ENCODE measurements at places on chromosomes 12 and 14. TPM values are rescaled to one million over a fixed set of nuclear protein-coding genes. Genes with fewer than 3 reads are reported as not detected.
A peak's percentile ranks its signal among the peaks of the same experiment; 100 is the strongest.

The TSHR gene
- total RNA-seq: 0.63 TPM

The PARPBP gene
- 0.27 TPM for total RNA-seq

- no peaks in the 10 kb centered on the region for H3K27me3 ChIP-seq
- H3K4me1 ChIP-seq: peaks cover 13% of the 10 kb centered on the region
- no peak overlapping the region for H3K27ac ChIP-seq
- peaks cover 17% of the 10 kb centered on the region for H3K36me3 ChIP-seq
- H3K4me3 ChIP-seq: peak overlapping the region; percentile 100
- no peak for DNase-seq
Observed at GRCh38 chr12:123671876-123672275, 963 bp downstream of the TCTN2 start.

The KRT85 gene
- total RNA-seq: not detected

DNA sequence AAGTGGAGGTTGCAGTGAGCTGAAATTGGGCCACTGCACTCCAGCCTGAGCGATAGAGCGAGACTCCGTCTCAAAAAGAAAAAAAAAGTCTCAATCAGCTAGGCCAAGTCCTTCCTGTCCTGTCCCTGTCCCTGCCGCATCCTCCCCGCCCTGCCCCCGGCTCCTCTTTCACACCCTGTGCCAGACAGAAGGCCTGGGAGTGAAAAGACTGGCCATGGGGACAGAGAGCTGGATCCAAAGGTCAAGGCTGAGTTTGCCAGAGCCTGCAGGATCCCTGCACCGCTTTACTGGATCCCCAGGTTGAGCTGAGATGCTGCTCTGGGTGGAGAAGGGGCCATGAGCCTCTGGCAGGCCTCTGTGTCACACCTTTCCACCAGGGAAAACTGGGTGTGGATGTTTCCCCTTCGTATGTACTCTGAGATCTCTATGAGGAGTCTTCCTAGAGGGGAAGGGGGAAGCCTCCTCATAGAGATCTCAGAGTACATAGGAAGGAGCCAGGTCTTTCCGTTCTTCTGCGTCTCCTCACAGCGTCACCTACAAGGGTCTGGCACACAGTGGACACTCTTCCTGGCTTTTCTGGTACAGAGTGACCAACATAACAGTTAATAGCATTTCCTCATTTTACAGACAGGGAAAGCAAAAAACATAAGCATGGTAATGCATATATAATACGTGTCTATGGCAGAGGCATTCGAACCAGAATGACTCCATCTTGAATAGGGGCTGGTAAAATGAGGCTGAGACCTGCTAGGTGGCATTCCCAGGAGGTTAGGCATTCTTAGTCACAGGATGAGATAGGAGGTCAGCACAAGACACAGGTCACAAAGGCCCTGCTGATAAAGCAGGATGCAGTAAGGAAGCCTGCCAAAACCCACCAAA lies 35.1 kb downstream of the NINJ2 start:
- H3K27ac ChIP-seq: no peak overlapping the region
- H3K4me3 ChIP-seq: no peak overlapping the region
- H3K27me3 ChIP-seq: no peaks in the 10 kb centered on the region
- no peaks in the 10 kb centered on the region for H3K36me3 ChIP-seq

The REM2 gene
- total RNA-seq: not detected

- DNase-seq: no peak
- H3K4me3 ChIP-seq: no peak overlapping the region
- no peak overlapping the region for H3K27ac ChIP-seq
- no peaks in the 10 kb centered on the region for H3K36me3 ChIP-seq
- H3K27me3 ChIP-seq: no peaks in the 10 kb centered on the region
- H3K4me1 ChIP-seq: no peaks in the 10 kb centered on the region
Observed at GRCh38 chr12:27988594-27989233, 16.2 kb upstream of the PTHLH start.

DNA sequence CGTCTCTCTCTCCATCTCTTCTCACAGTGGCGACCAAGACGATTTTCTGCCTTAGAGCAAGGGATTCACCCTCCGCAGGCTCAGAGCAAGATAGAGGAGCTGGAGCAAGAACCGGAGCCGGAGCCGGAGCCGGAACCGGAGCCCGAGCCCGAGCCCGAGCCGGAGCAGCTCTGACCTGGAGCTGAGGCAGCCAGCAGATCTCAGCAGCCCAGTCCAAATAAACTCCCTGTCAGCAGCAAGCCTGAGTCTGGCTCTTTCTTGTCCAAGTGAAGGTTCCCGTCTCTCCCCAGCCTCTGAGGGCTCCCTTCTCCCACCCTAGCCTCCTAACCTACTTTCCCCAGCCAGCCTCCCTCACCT lies 5.9 kb downstream of the LAG3 start:
- H3K4me3 ChIP-seq: peak overlapping the region; percentile 76
- no peak for DNase-seq
- H3K36me3 ChIP-seq: no peaks in the 10 kb centered on the region

GRCh38 chr12:64660237-64661018 lies 50.1 kb downstream of the RASSF3 start:
- H3K4me1 ChIP-seq: peaks cover 16% of the 10 kb centered on the region
- peak overlapping the region; percentile 19 for H3K27ac ChIP-seq
- no peaks in the 10 kb centered on the region for H3K27me3 ChIP-seq
- no peaks in the 10 kb centered on the region for H3K36me3 ChIP-seq
- DNase-seq: no peak
- no peak overlapping the region for H3K4me3 ChIP-seq

The FOXG1 gene
- not detected for total RNA-seq

The KRT80 gene
- 0.21 TPM for total RNA-seq

GRCh38 chr12:4486980-4487379 lies 41.4 kb upstream of the FGF6 start:
- H3K27me3 ChIP-seq: no peaks in the 10 kb centered on the region
- no peak for DNase-seq
- H3K4me1 ChIP-seq: no peaks in the 10 kb centered on the region
- H3K36me3 ChIP-seq: peaks cover 22% of the 10 kb centered on the region

GRCh38 chr14:51269634-51270033 lies 29.6 kb downstream of the TMX1 start:
- H3K4me3 ChIP-seq: no peak overlapping the region
- H3K27me3 ChIP-seq: no peaks in the 10 kb centered on the region
- no peak overlapping the region for H3K27ac ChIP-seq
- no peaks in the 10 kb centered on the region for H3K36me3 ChIP-seq

DNA sequence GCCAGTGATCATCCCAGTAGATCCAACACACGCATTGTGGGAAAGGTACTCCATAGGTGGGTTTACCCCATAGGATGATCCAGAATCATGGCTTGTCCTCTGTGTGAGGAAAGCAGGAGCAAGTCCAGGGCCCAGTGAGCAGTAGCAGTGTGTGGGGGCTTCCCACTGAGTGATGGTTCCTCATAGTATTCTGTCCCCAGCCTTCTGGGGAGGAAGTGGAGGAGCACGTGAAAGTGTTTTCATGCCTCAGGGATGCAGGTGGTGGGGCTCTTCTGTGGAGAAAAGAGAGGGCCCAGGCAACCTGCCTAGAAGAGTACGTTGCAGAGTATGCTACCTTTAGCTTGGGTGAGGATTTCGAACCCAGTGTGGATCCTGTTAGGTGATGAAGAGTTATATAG lies 56.5 kb downstream of the SUSD6 start:
- no peaks in the 10 kb centered on the region for H3K36me3 ChIP-seq
- H3K27me3 ChIP-seq: no peaks in the 10 kb centered on the region
- no peak for DNase-seq
- H3K27ac ChIP-seq: peak overlapping the region; percentile 82
- no peak overlapping the region for H3K4me3 ChIP-seq

The IL31 gene
- total RNA-seq: not detected

The ADSS1 gene
- 30.8 TPM for total RNA-seq

- H3K27me3 ChIP-seq: no peaks in the 10 kb centered on the region
- H3K36me3 ChIP-seq: no peaks in the 10 kb centered on the region
- H3K27ac ChIP-seq: no peak overlapping the region
Observed at GRCh38 chr14:104895786-104896661, 28.7 kb upstream of the PLD4 start.

The ABCD2 gene
- total RNA-seq: 0.71 TPM

The PNP gene
- total RNA-seq: 170 TPM

The LYZ gene
- total RNA-seq: 91.2 TPM

GRCh38 chr12:20808521-20808920 lies 2.0 kb upstream of the SLCO1B3 start:
- H3K36me3 ChIP-seq: no peaks in the 10 kb centered on the region
- H3K4me1 ChIP-seq: no peaks in the 10 kb centered on the region
- no peaks in the 10 kb centered on the region for H3K27me3 ChIP-seq
- H3K27ac ChIP-seq: no peak overlapping the region
- DNase-seq: no peak

GRCh38 chr14:105503935-105504692 lies 13.1 kb downstream of the TEDC1 start:
- no peak overlapping the region for H3K4me3 ChIP-seq
- H3K27me3 ChIP-seq: no peaks in the 10 kb centered on the region
- H3K36me3 ChIP-seq: no peaks in the 10 kb centered on the region
- H3K4me1 ChIP-seq: no peaks in the 10 kb centered on the region

The PAH gene
- not detected for total RNA-seq

The TTC7B gene
- total RNA-seq: 56.3 TPM

DNA sequence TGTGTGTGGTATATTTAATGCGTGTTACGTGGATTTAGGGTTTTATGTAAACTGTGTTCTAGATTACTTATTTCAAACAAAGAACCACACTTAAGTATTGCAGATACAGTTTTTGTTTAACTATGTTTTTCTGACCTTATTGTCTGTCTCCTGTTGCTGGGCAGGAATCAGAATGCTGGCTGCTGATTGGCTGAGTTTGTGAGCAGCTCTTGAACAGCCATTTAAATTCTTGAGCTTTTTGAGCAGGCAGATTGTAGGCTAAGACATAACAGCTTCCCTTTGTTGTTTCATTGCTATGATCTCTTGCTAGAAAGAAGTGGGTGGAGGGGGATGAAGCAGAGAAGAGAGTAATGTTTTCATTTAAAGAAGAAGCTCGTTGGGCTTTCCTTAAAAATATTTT lies 52.2 kb downstream of the ATF7IP start:
- no peaks in the 10 kb centered on the region for H3K36me3 ChIP-seq
- H3K4me3 ChIP-seq: no peak overlapping the region
- H3K27me3 ChIP-seq: no peaks in the 10 kb centered on the region
- no peak overlapping the region for H3K27ac ChIP-seq

- H3K4me1 ChIP-seq: no peaks in the 10 kb centered on the region
- peaks cover 25% of the 10 kb centered on the region for H3K36me3 ChIP-seq
- H3K27ac ChIP-seq: no peak overlapping the region
- DNase-seq: no peak
Observed at GRCh38 chr14:58227096-58227819, 17.4 kb upstream of the PSMA3 start.

DNA sequence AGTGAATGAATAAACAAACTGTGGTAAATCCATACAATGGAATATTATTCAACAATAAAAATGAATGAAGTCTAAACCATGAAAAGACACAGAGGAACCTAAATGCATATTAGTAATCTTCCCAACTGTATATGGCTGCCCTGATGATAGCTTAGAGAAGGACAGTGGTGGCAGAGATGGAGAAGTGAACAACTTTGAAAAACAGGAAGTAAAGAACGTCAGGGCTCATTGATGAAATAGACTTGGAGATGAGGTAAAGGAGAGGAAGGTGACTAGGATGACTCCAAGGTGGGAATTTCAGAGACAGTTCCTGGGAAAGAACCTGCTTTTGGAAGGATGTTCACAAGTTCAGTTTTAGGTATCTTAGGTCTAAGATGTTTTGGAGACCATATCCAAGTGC lies 36.3 kb upstream of the NT5DC3 start:
- no peak overlapping the region for H3K27ac ChIP-seq
- H3K4me3 ChIP-seq: no peak overlapping the region
- no peaks in the 10 kb centered on the region for H3K4me1 ChIP-seq
- DNase-seq: no peak

GRCh38 chr12:178829-179109 lies 35.2 kb downstream of the SLC6A12 start:
- H3K4me3 ChIP-seq: no peak overlapping the region
- no peaks in the 10 kb centered on the region for H3K27me3 ChIP-seq
- no peaks in the 10 kb centered on the region for H3K36me3 ChIP-seq

GRCh38 chr14:70709726-70710382 lies 68.1 kb downstream of the TTC9 start:
- H3K27ac ChIP-seq: no peak overlapping the region
- H3K27me3 ChIP-seq: no peaks in the 10 kb centered on the region

GRCh38 chr14:48936362-48936761 lies 649.8 kb downstream of the RPS29 start:
- no peaks in the 10 kb centered on the region for H3K36me3 ChIP-seq
- DNase-seq: no peak
- H3K4me1 ChIP-seq: peaks cover 4% of the 10 kb centered on the region
- no peaks in the 10 kb centered on the region for H3K27me3 ChIP-seq
- H3K27ac ChIP-seq: no peak overlapping the region
- no peak overlapping the region for H3K4me3 ChIP-seq

The PTCSC3 gene
- not detected for total RNA-seq

GRCh38 chr14:22399776-22400175 lies 189.2 kb downstream of the DAD1 start:
- peaks cover 13% of the 10 kb centered on the region for H3K4me1 ChIP-seq
- H3K27ac ChIP-seq: no peak overlapping the region
- no peak for DNase-seq

The GPR162 gene
- 1.1 TPM for total RNA-seq

DNA sequence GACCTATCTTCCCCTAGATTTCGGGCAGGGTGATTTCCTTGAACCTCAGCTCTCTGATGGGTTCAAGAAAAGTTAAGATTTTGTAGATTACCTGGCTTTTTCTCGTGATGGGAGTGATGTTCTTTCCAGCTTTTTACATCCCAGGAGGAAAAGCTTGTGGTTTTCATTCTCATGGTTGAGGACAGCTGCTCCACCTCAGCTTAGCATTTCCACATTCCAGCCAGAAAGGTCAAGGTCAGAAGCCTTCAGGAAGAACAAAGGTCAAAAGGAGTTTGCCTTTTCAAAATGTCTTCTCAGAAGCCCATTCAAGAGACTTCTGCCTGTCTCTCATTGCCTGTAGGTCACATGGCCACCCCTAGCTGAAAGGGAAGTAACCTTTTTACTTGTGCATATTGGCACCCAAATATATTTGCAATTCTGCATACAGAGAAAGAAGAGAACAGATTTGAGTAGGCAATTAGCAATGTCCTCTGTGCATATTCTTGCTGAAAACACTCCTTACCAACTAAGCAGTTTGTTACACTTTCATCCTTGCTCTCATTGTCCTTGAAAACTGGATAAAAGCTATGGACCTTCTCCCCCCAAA lies 6.6 kb upstream of the ADGRD1 start:
- H3K36me3 ChIP-seq: no peaks in the 10 kb centered on the region
- no peak overlapping the region for H3K27ac ChIP-seq
- no peak overlapping the region for H3K4me3 ChIP-seq
- no peak for DNase-seq

DNA sequence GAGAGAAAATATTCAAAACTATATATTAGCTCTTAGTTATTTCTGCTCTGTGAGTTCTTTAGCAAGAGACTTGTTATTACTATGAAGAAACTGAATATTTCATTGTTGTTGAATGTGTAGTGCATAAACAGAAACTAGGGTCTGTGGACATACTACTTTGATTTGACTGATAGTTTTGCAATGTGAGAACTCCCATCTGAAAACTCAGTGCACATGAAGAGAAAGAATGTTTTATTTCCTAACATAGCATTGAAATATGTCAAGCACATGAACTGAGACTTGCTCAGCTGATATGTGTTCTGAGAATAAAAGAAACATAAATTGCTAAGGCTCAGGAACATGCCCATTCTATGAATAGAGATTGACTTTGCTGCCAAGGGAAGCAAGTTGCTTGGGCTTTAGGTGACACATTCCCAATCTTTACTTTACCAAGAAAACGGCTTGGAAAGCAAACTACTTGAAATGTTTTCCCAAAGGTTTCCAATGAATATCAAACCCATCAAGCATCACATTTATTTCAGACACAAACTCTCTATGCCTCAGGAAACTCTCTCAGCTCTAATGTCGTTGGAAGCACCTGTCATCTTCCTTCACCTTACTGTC lies 290.4 kb downstream of the SLC16A7 start:
- H3K4me3 ChIP-seq: no peak overlapping the region
- no peaks in the 10 kb centered on the region for H3K27me3 ChIP-seq
- no peaks in the 10 kb centered on the region for H3K4me1 ChIP-seq
- H3K36me3 ChIP-seq: no peaks in the 10 kb centered on the region
